ENCODE measurements at places on chromosomes 12 and 14.

DNA sequence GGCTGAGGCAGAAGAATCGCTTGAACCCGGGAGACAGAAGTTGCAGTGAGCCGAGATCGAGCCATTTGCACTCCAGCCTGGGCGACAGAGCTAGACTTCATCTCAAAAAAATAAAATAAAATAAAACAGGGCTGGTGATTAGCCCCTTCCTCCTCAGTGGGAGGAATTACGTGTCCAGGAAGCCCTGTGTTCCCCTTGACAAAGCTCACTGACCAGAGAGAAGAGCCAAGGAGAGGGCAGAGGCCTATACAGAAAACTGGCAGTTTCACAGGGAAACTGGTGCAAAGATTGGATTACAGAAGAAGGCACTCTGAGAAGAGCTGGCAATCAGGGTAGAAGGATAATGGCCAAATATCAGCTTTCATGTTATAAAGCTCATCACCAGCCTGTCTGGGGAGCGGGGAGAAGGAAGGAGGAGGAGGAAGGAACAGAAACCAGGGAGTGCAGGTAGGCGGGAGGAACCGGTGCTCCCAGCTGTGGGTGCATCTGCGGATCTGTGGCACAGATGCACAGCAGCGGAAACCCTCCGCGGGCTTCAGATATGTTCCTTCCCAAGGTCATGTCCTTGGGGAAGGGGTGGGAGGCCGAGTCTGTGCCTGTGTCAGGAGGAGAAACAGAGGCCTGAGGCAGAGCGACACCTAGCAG lies 6.7 kb downstream of the RAB15 start:
- DNase-seq: no peak

- no peak for DNase-seq
Measured at GRCh38 chr14:89493406-89493805, 76.4 kb upstream of the FOXN3 start.

DNA sequence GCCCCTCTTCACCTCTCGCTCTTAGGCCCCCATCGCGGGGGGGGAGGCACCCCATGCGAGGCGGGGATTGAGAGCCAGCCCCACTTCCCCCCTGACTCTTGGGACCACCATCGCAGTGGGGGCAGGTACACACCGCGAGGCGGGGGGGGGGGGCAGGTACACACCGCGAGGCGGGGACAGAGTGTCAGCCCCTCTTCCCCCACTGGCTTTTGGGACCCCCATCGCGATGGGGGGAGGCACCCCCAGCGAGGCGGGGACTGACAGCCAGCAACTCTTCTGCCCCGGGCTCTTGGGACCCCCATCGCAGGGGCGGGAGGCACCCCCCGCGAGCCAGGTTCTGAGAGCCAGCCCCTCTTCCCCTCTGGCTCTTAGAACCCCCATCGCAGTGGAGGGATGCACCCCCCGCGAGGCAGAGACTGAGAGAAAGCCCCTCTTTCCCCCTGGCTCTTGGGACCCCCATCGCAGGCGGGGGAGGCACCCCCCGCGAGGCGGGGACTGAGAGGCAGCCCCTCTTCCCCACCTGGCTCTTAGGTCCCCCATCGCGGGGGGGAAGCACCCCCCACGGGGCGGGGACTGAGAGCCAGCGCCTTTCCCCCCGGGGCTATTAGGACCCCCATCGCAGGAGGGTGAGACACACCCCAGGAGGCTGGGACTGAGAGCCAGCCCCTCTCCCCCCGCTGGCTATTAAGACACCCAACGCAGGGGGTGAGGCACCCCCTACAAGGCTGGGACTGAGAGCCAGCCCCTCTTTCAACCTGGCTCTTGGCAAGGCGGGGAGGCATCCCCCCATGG lies 196.5 kb upstream of the PZP start:
- DNase-seq: no peak

GRCh38 chr12:61011767-61012423 lies 1248.3 kb upstream of the USP15 start:
- no peak for DNase-seq

DNA sequence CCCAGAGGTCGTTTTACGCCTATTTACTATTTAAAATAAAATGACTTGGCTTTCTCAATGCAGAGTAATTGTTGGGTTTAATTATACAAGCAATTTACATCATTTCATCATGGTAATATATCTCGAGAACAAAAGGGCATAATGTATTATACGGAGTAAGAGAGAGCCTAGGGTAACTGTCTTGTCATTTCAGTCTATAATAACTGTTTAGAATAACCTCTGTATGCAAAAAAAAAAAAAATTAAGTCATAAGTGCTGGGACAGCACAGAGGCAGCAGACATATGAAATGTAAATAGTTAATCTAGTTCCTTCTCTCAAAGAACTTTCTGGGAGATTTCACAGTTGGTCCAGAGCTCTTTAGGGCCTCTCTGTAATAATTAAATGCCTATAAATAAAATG lies 284.9 kb downstream of the TMTC2 start:
- no peak for DNase-seq

DNA sequence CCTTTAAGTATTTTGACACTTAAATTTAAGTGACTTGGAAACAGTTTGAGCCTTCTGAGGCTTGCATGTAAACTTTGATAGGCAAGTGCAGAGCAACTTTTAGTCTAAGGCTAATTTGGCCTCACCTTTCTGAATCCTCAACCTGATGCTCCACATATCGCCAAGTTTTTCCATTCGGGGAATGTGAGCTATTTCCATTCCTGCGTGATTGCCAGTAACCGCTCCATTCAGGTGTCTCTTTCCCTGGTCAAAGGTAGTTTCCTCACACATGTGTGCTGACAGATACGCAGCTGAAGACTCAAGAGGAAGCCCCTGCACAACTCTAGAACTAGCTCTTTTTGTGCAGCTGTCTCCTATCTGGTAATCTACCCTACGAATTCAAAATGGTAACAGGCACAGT lies 25.4 kb upstream of the FUT8 start:
- no peak for DNase-seq

DNA sequence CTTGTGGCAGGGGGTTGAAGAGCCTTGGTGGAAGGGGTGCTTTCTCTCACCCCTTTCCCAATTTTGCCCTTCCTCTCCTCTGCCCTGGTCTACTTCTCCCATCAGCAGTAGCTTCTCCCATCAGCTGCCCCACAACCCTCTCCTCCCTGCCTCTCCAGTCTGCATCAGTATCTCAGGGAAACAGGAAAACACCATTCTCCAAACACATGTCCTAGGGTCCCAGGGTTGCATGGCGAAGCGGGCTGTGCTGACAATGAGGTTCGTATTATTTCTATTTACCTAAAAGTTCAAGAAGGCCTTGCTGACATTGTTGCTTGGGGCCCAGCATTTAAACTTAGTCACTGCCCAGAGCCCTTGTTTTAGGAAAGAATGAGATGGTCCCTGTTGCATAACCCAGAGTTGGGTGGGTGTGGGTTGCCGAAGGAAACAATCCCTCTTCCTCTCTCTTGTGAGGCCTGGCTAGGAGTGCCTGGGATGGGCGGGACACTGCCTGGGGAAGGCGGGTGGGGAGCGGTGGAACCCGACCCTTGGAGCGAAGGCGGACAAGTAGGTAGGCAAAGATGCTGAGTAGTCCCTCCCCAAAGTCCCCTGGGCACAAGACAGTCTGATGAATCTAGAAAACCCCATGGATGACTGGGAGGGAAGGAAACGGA lies 1.3 kb upstream of the IGFBP6 start:
- DNase-seq: no peak

GRCh38 chr14:65962952-65963351 lies 523.2 kb upstream of the CCDC196 start:
- DNase-seq: no peak

GRCh38 chr12:1845427-1845826 lies 25.1 kb downstream of the LRTM2 start:
- no peak for DNase-seq

DNA sequence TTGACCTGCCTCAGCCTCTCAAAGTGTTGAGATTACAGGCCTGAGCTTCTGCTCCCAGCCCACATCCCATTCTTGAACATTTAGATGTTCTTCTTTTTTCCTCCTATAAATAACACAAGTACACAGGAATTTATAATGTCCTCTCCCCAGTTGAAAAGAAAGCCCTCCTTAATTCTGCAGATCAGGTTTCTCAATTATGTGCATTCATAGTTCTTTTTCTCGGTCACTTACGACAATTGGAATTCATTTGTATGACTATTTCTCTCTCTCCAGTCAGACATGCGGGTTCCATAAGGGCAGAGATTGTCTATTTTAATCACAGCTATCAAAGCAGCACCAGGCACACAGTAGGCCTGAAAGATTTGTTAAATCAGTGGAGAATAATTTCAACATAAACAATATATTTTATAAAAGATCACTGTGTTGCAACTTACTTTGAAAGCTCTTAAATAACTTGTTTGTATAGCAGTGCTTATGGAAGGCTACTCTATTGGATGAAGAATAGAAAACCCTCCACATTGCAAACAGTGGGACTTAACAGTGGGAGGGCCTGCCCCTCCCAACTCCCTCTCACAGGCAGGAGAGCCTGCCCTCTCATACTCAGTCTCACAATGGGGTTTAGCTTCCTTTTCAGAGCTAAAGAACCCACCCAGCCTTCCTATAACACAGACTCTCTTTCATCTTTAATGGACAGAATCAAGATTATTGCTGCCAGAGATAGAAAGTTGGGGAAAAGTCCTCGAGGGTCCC lies 84.1 kb upstream of the TRAF3 start:
- no peak for DNase-seq

DNA sequence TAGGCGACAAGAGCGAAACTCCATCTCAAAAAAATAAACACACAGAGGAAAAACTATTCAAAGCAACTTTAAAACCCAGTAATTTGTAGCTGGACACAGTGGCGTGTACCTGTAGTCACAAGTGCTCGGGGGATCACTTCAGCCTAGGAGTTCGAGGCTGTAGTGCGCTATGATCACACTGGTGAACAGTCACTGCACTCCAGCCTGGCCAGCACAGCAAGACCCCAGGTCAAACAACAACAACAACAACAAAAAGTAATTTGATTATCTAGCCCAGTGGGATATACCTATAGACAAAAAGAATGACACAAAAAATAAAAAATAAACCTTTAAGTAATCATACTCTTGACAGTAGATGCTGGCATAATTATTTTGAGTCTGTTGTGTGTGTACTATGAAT lies 29.3 kb downstream of the STX2 start:
- DNase-seq: no peak

DNA sequence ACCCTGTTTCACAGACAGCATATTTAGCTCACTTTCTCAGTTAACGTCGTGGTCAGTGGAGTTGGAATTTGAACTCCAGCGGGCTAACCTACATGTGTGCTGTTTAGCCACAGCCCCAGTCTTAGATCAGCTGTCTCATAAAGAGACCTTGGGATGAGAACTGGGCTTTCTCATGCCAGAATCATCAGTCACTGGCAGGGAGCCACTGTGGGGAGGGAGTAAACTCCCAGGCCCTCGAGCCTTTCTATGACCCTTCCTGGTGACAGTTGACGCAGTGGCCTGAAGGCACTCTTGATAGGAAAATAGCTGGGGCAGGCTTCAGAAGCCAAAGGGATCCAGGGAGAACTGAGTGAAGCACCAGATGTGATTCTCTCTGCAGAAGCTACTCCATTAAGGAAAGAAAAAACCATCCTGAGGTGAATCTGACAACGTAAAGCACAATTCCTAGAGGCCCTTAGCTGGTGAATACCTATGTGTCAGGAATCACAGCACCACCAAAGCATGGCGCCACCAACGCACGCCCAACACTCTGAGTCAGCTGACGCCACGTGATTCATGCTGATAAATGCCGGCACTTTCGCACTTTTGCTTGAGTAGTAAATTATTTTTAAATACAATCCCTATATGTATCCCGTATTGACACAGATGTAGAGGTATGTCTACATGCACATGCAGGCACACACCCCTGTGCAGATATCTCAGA lies 279.6 kb upstream of the TMEM132C start:
- DNase-seq: no peak

- DNase-seq: no peak
Measured at GRCh38 chr14:65206448-65207096, 104.3 kb upstream of the MAX start.

- no peak for DNase-seq
Measured at GRCh38 chr12:129067491-129067890, 214.2 kb downstream of the GLT1D1 start.

- DNase-seq: no peak
Measured at GRCh38 chr14:37932481-37932880, 275.2 kb upstream of the SSTR1 start.

DNA sequence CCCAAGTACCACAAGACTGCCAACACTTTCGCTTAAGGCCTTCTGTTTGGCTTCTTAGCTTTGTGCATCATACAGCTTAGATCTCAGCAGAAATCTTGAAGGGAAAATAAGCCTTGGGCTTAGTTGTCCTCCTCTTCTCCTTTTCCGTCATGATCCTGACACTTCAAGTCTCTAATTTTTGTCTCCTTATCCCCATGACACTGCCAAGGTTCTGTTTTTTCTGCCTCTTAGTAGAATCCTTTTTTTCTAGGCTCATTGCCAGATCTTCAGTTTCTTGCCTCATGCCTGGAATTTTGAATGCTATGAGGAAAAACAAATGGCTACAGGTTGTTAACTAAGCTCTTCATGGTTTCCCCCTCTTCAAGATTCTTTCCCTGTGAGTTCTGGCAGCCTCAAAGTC lies 450.4 kb downstream of the LRFN5 start:
- DNase-seq: no peak

GRCh38 chr14:38828183-38828827 lies 274.7 kb downstream of the SEC23A start:
- no peak for DNase-seq

DNA sequence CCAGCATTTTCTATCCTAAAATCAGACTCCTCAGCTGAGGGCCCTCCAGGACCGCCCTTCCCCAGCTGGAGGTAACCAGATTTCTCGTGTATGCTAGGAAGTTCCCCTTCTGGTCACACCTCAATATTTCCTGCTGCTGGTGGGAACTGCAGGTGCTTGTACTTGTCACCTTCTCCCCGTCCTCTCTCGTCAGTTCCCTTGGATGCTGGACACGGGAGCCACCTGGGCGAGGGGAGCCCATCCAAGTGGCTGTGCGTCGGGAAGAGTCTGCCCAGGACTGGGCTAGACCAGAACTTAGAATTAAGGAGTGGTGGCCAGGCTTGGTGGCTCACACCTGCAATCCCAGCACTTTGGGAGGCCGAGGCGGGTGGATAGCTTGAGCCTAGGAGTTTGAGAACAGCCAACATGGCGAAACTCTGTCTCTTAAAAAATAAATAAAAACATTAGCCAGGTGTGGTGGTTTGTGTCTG lies 23.2 kb upstream of the KIF26A start:
- DNase-seq: no peak

DNA sequence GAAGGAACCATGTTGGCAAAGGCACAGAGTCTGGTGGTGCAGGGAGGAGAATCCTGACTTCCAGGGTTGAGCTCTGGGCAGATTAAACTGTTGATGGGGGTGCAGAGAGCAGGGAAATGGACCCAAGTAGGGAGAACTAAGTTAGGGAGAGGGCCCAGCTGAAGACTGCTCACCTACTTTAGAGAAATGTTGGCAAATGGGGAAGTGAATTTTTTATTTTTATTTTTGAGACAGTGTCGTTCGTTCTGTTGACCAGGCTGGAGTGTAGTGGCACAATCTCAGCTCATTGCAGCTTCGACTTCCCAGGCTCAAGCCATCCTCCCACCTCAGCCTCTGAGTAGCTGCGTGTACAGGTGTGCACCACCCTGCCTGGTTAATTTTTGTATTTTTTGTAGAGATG lies 32.1 kb upstream of the TUBA1A start:
- no peak for DNase-seq

Data from nucleus accumbens (tissue), 56 donors.